ENCODE measurements at places on chromosomes 4 and X.

DNA sequence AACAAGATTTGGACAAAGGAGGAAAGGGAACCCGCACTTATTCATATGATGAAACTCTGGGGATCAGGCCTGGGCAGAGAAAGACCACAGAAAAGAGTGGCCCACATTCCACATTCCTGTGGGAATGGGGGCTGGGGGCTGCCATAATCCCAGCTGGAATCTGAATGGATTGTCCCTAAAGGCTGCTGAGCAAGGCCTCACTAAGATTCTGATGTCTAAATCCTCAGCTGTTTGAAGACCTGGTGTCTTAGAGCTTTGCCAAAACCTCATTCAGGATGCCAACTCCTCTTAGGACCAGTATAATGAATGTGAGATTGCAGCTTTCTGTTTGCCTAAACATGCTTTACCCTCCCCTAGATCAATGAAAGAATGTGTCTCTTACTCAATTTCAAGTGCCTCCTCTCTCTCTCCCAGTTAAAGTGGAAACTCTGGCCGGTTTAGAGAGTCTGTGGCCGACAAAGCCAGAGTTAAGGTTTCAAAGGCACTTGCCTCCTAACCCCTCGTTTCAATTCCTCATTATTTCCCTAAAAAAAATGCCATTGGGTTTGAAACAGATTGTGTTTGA lies 33.3 kb upstream of the GPC4 start:
- no peak for DNase-seq

DNA sequence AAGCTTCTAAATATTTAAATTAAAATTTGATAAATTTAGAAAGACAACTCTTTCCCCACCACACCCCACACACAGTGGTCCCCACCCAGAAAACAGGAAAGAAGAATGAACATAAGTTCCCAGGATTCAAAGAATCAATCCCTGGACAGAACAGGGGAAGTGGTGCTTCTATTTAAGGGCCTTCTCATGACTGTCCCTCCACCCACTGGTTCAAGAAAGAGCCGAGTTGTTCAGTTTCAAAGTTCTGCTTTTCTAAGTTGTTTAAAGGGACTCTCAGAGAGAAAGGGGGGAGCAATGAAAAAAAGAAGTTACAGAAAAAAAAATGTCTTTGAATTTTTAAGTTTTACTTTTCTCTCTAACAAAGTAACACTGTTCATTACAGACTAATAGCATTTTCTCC lies 195.8 kb downstream of the PDGFC start:
- no peak for DNase-seq

DNA sequence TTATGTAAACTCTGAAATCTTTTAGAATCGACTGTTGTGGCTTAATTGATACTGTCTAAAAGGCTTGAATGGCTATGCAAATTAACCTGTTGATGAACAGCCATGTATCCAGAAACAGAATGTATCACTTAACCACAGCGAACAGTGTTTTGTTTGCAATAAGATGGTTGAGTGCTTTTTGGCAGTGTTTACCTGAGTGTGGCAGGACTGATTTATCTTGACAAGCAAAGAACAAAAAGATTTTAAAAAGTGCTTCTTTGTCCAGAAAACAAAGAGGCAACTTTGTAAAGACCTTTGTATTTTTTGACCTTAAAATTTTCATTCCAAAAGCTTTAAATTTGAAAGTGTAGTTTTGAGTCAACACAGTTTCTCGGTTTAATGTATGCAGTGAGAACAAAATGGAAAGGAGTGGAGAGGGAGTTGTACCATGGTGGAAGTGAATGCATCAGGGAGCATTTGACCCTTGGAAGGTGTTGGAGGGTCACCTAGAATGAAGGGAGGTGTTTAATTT lies 18.0 kb downstream of the ARHGAP10 start:
- no peak for DNase-seq

DNA sequence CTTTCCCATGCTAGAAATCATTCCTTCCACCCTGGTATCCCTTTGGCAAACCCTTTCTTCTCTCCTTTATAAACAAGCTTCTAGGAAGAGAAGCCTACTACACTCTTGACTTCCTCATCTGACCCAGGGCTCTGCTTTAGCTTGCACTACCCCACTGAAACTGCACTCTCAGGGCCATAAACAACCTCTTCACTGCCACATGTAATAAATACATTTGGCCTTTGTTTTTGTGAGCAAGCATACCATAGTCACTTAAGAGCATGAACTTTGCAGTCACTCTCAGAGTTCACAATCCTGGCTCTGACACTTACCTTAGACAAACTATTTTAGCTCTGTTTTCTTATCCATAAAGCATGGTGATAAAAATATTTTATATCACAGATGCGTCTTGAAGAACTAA lies 50.7 kb upstream of the USP38 start:
- DNase-seq: no peak

DNA sequence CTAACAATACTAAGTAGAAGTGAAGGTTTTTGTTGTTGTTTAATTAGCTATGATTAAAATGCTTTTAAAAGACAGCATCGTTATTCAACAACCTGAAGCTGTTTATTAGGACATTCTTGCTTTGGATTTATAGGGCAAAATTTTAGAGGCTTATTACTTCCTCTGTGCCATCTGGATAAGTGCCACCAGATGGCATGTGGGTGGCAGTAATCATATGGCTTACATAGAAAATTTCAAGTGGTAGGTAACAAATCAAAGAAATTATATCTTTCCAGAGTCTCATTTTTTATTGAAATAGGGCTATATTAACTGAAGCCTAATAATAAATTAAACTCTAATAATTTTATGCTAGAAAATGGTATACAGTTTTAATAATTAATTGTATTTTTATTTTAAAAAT lies 83.3 kb upstream of the HTR2C start:
- DNase-seq: no peak

GRCh38 chr4:79476196-79476595 lies 68.2 kb upstream of the GK2 start:
- no peak for DNase-seq

DNA sequence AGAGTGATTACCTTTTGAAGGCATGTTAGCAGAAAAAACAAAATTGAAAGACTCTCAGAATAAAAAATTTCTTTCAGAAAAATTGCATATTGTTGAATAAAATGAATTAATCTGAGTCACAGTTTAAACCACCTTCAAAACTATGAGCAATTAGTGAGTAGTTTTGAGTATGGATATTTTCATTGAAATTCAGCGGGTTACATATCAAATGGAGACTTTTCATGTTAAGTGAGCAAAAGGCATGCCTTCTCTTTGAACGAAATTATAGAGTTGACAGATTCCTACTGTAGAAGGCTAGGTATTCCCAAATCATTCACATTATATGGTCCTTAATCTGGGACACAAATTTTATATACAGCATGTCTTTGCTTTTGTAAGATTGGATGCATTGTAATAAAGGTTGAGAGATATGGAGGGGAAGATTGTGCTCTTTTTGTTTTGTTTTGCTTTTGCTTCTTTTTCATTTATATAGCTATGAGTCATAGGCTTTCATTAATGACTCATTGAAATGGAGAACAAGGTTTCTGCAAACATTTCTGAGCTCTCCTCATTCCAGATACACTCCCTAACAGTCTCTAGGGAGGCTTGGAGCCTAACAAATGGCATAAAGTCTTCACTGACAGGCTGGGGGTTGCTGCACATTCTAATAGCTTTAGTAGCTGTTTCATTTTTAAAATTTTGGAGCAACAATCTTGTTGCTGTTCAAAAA lies 21.6 kb downstream of the PCDH18 start:
- no peak for DNase-seq

GRCh38 chr4:8709050-8709728 lies 116.6 kb downstream of the CPZ start:
- DNase-seq: no peak

GRCh38 chr4:1204828-1205585 lies 32.6 kb upstream of the SPON2 start:
- no peak for DNase-seq

GRCh38 chr4:128854433-128854832 lies 44.9 kb downstream of the JADE1 start:
- peak; percentile 39 for DNase-seq

- no peak for DNase-seq
These were observed 62.6 kb upstream of the DHX15 start for GRCh38 chr4:24646798-24647460.

DNA sequence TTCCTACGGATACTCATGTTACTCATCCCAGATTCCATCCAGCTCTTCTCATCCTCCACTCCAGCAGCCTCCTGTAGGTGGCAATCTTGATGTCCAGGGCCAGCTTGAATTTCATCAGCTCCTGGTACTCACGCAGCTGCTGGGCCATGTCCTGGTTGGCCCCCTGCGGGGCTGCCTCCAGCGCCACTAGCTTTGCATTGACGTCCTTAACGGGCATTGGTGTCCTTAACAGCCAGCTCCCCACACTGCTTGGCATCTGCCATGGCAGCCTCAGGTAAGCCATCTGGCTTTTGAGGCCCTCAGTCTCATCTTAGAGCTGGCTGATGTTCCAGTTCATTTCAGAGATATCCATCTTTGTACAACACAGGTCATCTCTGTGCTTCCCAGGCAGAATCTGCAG lies 223.7 kb downstream of the FGF13 start:
- DNase-seq: no peak
